ENCODE measurements at places on chromosomes 2 and 18.

- DNase-seq: no peak
These were observed 70.9 kb downstream of the ASB1 start for GRCh38 chr2:238497610-238498005.

DNA sequence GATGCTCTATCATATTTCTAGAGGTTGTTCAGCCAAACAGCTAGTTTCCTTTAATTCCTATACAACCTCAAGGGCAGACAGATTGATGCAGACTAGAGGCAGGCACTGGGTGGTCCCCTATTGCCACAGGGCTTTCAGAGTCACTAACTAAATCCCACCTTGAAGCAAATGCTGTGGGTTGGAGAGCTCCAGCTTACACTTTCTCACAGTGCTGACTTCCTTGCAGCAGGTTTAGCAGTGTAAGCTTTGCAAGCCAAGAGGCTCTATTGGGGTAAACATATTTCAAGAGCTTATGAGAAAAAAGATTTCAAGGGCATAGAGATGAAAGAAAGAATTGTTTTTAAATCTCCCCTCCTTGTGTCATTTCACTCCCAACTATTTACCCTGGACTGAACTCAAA, 366.5 kb upstream of the CRIM1 start:
- DNase-seq: no peak

DNA sequence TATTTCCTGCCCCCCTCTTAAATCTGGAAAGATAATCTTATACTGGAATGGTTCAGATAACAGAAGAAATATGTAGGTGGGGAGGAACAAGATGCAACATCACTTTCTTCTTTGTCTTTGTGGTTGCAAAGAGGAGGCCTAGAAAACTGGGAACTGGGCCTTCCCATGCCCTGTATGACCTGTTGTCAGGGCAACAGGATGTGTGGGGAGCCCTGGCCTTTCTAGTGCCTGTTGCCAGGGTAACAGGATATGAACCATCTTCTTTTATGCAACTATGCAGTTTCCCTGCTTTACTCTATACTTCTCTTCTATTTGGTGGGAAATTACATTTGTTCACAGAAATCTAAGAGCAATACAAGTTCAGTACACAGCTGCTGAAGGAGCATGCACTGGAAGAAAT, 79.8 kb upstream of the PDE1A start:
- no peak for DNase-seq

DNA sequence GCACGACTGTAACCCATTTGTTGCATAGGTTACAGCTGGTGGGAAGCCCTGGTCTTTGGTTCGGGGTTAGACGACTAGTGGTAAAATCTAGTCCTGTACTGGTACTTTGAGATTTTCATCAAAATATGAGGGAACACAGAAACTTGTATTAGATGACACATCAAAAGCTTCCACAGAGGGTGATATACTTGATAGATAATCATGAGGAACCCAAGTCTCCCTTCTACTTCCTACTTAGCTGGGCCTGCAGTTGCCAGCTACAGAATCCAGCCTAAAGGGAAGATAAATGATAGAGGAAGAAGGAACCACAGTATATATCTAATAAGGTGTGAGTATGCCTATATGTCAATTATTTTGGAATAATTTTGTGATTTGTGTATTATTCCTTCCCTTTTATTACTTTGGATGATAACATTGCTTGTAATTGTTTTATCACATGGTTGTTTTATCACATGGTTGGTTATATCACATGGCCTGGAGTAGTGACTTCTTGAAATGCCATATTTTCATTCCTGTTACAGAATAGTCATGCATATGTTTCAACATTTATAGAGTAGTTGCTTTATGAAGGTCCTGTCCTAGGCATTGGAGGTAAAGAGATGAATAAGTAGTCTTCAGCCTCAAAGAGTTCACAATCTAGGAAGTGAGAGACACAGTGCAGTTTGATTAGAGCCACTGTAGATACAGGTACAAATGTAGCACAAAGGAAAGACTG, 2.9 kb downstream of the AGPS start:
- DNase-seq: no peak

DNA sequence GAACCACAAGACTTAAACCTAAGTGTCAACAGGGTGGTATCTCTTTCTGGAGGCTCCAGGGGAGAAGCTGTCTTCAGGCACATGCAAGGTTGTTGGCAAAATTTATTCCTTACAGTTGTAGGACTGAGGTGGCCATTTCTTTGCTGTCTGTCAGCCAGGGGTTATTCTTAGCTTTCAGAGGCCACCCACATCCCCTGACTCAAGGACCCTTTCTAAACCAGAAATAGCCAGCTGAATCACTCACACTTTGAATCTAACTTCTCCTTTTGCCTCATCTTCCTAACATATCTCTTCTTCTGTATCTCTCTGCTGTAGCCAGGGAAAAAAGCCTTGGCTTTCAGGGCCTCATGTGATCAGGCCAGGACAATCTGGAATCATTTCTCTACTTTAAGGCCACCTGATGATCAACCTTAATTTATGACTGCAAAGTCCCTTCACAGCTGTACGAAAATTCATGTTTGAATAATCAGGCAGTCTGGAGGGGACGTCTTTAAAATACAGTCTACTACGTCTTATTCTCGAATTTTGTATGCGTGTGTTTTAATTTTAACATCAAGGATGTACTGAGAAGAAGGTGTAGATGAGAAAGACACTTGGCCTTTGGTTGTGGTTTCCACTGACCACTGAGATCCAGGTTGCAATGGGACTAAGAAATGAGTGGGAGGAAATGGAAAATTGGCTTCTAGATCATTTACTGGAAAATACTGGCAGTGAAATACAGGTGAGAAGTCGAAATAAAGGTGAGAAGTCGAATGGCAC, 90.4 kb downstream of the DOCK10 start:
- DNase-seq: no peak

DNA sequence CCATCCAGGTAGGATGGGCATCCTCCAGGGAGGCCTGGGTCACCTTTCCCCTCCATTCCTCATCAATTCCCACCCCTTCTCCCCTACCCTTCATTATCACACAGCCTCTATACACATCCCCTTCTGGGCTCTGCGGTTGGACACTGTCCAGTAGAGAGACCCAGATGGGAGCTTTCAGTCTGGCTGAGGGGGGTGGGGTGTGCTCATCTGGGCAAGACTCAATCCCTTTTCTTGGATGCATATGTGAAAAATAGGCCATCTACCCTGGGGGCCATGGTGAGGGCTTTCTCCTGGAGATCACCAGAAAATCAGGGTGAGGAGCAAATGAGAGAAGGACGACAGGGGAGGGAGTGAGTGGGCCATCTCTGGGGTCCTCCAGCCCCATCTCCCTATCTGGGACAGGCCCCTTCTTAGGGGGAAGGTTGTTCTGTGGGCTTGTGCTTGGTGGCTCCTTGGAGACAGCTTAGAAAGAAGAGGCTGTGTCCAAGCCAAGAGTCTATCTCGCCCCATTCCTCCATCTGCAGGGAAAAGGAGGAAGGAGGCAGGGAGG, 160.1 kb downstream of the DYSF start:
- DNase-seq: no peak

GRCh38 chr2:208529796-208530195, 123.2 kb downstream of the PTH2R start:
- no peak for DNase-seq

- no peak for DNase-seq
These were observed 298.8 kb downstream of the ZNF407 start for GRCh38 chr18:74896390-74896991.

DNA sequence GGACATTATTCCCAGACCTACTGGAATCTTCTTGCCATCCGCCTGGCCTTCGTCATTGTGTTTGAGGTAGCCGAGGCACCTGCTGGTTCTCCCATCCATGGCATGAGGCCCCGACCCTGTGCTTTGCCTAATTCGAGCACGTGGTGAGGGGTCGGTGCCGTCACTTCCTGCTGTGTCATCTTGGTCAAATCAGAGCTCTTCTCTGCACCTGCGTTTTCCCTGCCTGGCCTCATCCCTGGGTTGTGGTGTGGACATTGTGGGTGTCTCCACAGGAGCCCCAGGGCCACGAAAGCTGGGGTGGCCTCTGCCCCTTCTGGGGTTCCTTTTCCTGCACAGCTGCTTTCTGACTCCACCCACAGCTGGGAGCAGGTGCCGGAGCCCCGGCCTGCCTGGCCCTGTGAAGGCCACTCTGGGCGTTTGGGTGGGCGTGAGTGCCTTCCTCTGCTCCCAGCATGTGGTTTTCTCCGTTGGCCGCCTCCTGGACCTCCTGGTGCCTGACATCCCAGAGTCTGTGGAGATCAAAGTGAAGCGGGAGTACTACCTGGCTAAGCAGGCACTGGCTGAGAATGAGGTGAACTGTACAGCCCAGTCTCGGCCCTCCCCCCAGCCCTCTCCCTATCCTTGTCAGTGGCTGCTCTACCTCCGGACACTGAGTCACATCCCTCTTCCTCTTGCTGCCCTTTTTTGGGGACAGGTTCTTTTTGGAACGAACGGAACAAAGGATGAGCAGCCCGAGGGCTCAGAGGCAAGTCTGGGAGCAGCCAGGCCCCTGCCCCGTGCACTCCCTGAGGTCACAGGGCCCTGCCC, 34.9 kb downstream of the ANO7 start:
- no peak for DNase-seq

- DNase-seq: no peak
These were observed 395.6 kb downstream of the RND3 start for GRCh38 chr2:150091846-150092245.

- no peak for DNase-seq
These were observed 1.2 kb downstream of the GALNT5 start for GRCh38 chr2:157258520-157259326.

- DNase-seq: no peak
These were observed 293.6 kb upstream of the THUMPD2 start for GRCh38 chr2:40072442-40073232.

DNA sequence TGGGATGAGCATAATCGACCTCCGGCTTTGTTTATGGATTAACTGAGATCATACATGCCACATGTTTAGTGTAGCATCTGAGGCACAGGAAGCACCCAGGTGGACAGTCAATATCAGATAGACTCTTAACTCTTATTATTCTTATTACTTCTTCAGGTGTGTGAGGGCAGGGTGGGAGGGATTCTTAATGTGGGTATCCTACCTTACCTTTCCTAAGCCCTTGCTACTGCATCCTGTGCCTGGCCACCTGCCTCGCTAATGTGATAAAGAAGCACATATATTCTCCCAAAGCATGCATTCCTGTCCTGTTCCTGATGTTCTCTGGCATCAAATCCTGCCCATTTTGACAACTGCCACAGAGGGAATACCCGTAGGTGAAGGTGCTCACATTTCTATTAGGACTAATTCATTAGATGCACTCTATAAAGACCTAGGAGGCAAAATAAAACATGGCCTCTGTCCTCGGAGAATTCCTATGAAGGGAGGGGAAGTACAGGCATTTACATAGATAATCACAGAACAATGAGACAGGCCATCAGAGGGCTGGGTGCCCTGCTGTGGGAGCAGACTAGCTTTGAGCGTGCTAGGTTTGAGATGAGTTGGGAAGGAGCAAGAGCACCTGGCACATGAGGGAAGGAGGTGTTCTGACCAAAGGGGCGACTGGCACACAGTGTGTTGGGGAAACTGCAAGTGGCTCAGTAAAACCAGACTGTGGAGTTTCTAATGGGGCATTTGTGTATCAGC, 19.5 kb upstream of the CELF4 start:
- DNase-seq: no peak

GRCh38 chr2:118333664-118334063, 245.4 kb downstream of the INSIG2 start:
- DNase-seq: no peak

GRCh38 chr18:51171223-51171622, 26.3 kb downstream of the MEX3C start:
- DNase-seq: no peak

DNA sequence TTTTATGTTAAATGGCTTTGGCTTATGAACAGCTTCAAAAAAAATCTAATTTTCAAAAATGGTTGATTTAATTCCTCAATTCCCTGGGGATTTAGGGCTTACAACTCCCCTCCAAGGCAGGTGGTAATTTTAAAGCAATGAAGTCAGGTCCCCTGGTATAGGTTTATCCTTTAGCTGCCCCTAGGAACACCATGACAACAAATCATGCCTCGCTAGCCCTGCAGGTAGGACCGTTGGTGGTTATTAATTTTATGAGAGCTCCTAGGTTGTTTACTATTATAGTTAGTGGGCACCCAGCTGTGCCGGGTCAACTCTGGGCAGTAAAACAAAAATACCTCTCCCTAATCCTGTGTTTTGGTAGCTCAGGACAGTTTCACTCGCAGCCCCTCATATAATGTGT, 26.2 kb upstream of the MBOAT2 start:
- no peak for DNase-seq

DNA sequence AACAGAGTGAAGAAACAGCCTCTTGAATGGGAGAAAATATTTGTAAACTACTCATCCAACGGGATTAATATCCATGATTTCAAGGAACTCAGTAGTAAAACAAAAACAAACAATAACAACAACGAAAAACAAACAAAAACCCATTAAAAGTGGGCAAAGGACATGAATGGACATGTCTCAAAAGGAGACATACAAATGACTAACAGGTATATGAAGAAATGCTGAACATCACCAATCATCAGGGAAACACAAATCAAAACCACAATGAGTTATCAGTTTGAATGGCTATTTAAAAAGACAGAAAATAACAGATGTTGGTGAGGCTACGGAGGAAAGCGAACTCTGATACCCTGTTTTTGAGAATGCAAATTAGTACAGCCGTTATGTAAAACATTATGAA, 224.8 kb upstream of the NRXN1 start:
- no peak for DNase-seq

DNA sequence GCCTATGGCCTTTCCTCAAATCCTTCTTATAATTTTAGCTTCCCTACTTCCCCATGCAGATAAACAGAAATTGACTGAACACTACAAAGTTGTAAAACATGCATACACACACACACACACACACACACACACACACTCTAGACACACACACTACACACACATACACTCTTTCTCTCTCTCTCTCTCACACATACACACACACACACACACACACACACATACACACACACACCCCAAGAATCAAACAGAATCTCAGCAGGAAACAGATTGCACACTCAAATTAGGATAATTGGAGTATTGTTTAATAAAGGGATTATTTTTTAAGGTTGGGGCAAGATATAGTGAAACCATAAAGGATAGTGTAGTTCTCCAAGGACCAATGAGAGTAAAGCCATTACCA, 152.2 kb upstream of the SP5 start:
- DNase-seq: no peak

- DNase-seq: peak; percentile 29
These were observed 56.3 kb downstream of the KCNS3 start for GRCh38 chr2:17934721-17935120.

DNA sequence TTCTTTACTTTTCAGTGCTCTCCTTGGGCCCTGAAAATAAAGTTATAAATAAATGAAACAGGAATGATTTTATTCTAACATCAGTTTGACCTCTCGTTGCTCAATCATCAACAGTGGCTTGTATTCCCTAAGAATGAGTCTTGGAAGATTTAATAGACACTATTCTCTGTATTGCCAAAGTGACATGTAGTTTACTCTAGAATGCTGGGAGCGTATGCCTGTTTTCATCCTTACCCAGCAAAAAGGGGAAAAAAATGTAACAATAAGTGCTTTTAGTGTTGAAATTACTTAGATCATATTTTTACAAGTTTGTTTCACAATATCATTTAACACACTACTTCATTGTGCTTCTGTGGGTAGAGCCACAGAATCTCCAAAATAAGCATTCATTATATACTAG, 240.6 kb upstream of the CWC22 start:
- DNase-seq: no peak

All from HS-27A (cell line).